ENCODE measurements at places on chromosomes 13 and 19. TPM values are rescaled to one million over a fixed set of nuclear protein-coding genes. Genes with fewer than 3 reads are reported as not detected.

Gene DACT3
- 2.0 TPM for total RNA-seq

GRCh38 chr13:21465710-21466160 is 6.6 kb upstream of the ZDHHC20 start:
- no peak overlapping the region for H3K4me3 ChIP-seq
- peak overlapping the region; percentile 4 for H3K27ac ChIP-seq
- DNase-seq = peak; percentile 50
- H3K27me3 ChIP-seq = no peaks in the 10 kb centered on the region

GRCh38 chr13:49711218-49711863 is 20.1 kb upstream of the EBPL start:
- no peaks in the 10 kb centered on the region for H3K27me3 ChIP-seq
- no peak for DNase-seq
- no peak overlapping the region for H3K4me3 ChIP-seq
- H3K4me1 ChIP-seq = no peaks in the 10 kb centered on the region
- H3K27ac ChIP-seq = no peak overlapping the region
- H3K36me3 ChIP-seq = peaks cover 27% of the 10 kb centered on the region

DNA sequence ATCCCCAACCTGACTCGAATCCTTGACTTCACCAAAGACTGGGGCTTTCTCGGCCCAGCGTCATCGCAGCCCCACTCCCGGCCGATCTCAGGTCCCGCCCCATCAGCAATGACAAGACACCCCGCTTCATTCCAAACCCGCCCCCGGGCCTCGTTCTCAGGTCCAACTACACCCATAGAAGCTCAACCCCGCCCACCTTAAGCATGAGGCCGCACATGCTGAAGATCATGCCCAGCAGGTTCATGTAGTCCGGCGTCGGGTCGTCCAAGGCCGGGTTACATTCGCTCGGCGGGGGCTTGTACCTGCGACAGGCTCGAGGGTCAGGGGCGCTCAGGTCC is 2.3 kb downstream of the WDR83 start:
- H3K27me3 ChIP-seq = no peaks in the 10 kb centered on the region
- H3K4me1 ChIP-seq = peaks cover 6% of the 10 kb centered on the region
- H3K27ac ChIP-seq = peak overlapping the region; percentile 99
- no peak for DNase-seq
- peak overlapping the region; percentile 95 for H3K4me3 ChIP-seq

Gene TNNT1
- total RNA-seq = 115 TPM

Gene SMIM44
- total RNA-seq = not detected

- no peak for DNase-seq
- H3K36me3 ChIP-seq = no peaks in the 10 kb centered on the region
- H3K4me3 ChIP-seq = no peak overlapping the region
- no peak overlapping the region for H3K27ac ChIP-seq
- no peaks in the 10 kb centered on the region for H3K27me3 ChIP-seq
- H3K4me1 ChIP-seq = no peaks in the 10 kb centered on the region
Measured at GRCh38 chr13:73092829-73093228, 34.0 kb downstream of the KLF5 start.

GRCh38 chr13:111423168-111423785 is 102.8 kb downstream of the TEX29 start:
- H3K4me1 ChIP-seq = no peaks in the 10 kb centered on the region
- no peak overlapping the region for H3K27ac ChIP-seq

Gene MEF2B
- total RNA-seq = 4.1 TPM

- H3K4me1 ChIP-seq = no peaks in the 10 kb centered on the region
- H3K36me3 ChIP-seq = no peaks in the 10 kb centered on the region
- DNase-seq = no peak
- no peak overlapping the region for H3K4me3 ChIP-seq
- H3K27me3 ChIP-seq = no peaks in the 10 kb centered on the region
Measured at GRCh38 chr13:76913898-76914297, 27.7 kb upstream of the KCTD12 start.

DNA sequence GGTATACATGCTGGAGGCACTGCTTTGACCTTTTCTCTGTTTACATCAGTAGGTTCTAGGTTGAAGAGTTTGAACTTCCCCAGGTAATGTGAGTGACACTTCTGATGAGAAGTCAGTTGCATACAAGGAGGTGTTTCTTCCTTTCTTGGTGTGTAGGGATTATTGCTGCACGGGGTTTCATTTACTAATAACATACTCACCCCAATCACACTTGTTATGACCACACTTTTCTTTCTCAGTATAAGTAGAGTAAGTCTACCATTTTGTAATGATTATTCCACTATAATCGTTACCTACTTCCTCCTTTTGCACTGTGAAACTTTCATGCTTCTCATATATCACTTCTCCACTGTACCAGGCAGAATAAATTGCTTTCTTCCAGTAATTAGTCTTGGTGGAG is 138.0 kb downstream of the TNFSF13B start:
- DNase-seq = no peak
- H3K4me1 ChIP-seq = no peaks in the 10 kb centered on the region
- H3K36me3 ChIP-seq = no peaks in the 10 kb centered on the region
- no peaks in the 10 kb centered on the region for H3K27me3 ChIP-seq

GRCh38 chr19:17847538-17848366 is at the start of gene JAK3:
JAK3 (minus strand) TSS chr19:17847982; CDS start chr19:17844417, 3,565 bp downstream.
- DNase-seq = peak; percentile 75
- H3K4me3 ChIP-seq = no peak within 1 kb of the TSS
- H3K36me3 ChIP-seq = no peaks in the 10 kb centered on the region
- H3K4me1 ChIP-seq = no peaks in the 10 kb centered on the region

Gene VAV1
- total RNA-seq = 0.22 TPM

GRCh38 chr13:62309904-62310303 is 894.3 kb upstream of the PCDH20 start:
- no peaks in the 10 kb centered on the region for H3K36me3 ChIP-seq
- peaks cover 9% of the 10 kb centered on the region for H3K4me1 ChIP-seq
- DNase-seq = no peak
- H3K4me3 ChIP-seq = no peak overlapping the region
- H3K27ac ChIP-seq = no peak overlapping the region
- H3K27me3 ChIP-seq = no peaks in the 10 kb centered on the region

- peaks cover 5% of the 10 kb centered on the region for H3K27me3 ChIP-seq
- H3K36me3 ChIP-seq = no peaks in the 10 kb centered on the region
- H3K4me3 ChIP-seq = no peak overlapping the region
- no peak overlapping the region for H3K27ac ChIP-seq
- peaks cover 12% of the 10 kb centered on the region for H3K4me1 ChIP-seq
Measured at GRCh38 chr13:50990818-50991506, 81.4 kb downstream of the RNASEH2B start.

DNA sequence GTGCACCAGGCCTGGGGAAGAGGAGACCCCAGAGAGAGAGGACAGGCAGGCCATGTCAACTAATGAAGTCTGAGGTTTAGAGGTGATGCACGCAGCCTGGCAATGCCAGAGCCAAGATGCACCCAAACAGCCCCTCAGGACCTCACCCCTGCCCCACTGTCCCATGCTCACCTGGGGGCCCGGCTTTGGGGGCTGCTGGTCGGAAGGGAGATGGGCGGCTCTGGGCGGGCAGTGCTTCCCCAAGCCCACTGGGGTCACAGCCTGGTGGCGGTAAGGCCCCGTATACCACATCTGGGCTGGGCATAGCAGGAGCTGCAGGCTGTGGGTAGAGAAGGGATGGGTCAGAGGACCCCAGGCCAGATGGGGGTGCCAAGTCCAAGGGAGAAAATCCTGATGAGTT is 8.6 kb upstream of the TMEM161A start:
- H3K27ac ChIP-seq = no peak overlapping the region
- no peaks in the 10 kb centered on the region for H3K4me1 ChIP-seq
- H3K4me3 ChIP-seq = no peak overlapping the region
- H3K27me3 ChIP-seq = no peaks in the 10 kb centered on the region

DNA sequence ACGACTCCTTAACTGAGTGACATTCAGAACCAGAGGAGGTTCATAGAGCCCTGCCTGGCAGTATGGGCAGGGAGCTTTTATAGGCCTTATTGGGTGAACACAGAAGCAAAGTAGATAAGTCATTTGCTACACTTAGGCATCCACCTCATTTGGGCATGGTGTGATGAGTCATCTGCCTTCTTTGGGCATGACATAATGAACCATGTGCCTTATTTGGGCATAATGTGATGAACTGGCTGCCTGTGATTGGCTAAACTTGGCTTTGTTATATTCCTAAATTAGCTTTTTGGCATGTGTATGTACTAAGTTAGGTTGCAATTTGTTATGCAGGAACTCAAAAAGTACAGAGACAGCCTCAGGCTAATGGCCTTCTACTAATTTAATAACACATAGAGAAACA is 2210.2 kb upstream of the PCDH20 start:
- no peak overlapping the region for H3K27ac ChIP-seq
- H3K4me3 ChIP-seq = no peak overlapping the region
- no peaks in the 10 kb centered on the region for H3K36me3 ChIP-seq
- DNase-seq = no peak
- no peaks in the 10 kb centered on the region for H3K27me3 ChIP-seq

DNA sequence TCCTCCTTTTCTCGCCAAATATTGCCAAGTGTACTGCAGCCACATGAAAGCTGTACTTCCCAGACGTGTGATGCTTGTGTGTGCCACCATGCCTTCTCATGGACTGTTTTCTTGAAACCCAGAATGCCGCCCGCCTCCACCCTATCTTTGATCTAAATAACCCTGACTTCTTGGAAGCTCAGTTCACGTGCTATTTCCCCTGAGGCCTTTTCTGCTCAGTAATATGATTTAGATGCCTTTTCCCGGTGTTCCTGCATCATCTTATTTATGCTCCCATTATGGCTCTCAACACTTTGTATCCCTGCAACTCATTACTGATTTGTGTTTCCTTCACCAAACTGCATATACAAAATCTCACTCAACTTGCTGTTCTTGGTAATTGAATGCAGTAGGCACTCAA is 116.1 kb downstream of the USP12 start:
- H3K36me3 ChIP-seq = no peaks in the 10 kb centered on the region
- no peak overlapping the region for H3K27ac ChIP-seq
- DNase-seq = no peak
- H3K27me3 ChIP-seq = no peaks in the 10 kb centered on the region

Gene OR4F17
- 0.30 TPM for total RNA-seq

DNA sequence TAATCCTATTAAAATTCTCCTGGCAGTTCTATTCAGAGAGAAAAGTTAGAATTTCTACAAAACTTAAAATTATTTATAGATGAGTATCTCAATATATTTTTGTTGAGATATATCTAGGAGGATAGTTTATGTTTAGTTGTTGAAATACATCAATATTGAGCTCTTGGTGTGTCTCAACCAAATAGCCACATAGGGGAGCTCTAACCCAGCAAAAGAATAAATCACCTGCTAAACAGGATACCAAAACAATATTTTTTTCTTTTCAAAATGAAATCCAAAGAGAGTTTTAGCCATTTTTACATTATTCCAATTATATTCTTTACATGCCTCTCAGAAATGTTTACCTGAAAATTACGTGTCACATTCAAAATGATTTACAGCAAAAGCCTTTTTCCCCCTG is 954.7 kb downstream of the SLITRK6 start:
- H3K36me3 ChIP-seq = no peaks in the 10 kb centered on the region
- H3K27me3 ChIP-seq = no peaks in the 10 kb centered on the region
- H3K4me3 ChIP-seq = no peak overlapping the region
- no peaks in the 10 kb centered on the region for H3K4me1 ChIP-seq
- no peak overlapping the region for H3K27ac ChIP-seq

- no peak for DNase-seq
- H3K4me1 ChIP-seq = peaks cover 7% of the 10 kb centered on the region
- no peaks in the 10 kb centered on the region for H3K27me3 ChIP-seq
- H3K27ac ChIP-seq = no peak overlapping the region
Measured at GRCh38 chr19:34504809-34505291, 23.3 kb downstream of the WTIP start.

- H3K36me3 ChIP-seq = no peaks in the 10 kb centered on the region
- no peak overlapping the region for H3K27ac ChIP-seq
- 0 out of 2 replicates have a peak, but pooled peaks cover 7% of the 10 kb centered on the region for H3K4me1 ChIP-seq
- DNase-seq = no peak
- H3K27me3 ChIP-seq = no peaks in the 10 kb centered on the region
Measured at GRCh38 chr19:47098608-47099007, 15.0 kb downstream of the ZC3H4 start.

Gene MISP
- 0.54 TPM for total RNA-seq

DNA sequence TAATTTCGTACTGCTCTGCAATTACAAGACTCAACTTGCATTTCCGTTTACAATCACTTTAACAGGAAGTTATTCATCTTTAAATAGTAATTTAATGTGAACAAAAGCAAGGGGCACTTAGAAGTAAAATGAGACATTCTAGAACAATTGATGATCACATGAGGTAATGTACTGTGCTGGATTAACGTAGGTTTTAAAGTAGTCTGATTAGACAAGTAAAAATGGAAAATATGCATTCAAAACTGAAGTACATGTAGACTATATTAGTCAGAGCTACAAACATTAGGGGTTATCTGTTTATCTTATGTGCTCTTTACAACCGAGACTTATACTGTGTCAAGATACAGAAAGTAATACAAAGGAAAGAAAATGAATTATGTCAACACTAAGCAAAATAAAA is 1528.0 kb downstream of the SLITRK5 start:
- no peaks in the 10 kb centered on the region for H3K4me1 ChIP-seq
- H3K27me3 ChIP-seq = no peaks in the 10 kb centered on the region
- DNase-seq = no peak
- no peak overlapping the region for H3K4me3 ChIP-seq

- no peaks in the 10 kb centered on the region for H3K27me3 ChIP-seq
- no peak overlapping the region for H3K4me3 ChIP-seq
- DNase-seq = no peak
- H3K27ac ChIP-seq = no peak overlapping the region
- H3K4me1 ChIP-seq = no peaks in the 10 kb centered on the region
- no peaks in the 10 kb centered on the region for H3K36me3 ChIP-seq
Measured at GRCh38 chr13:98668155-98668554, 84.3 kb downstream of the SLC15A1 start.

GRCh38 chr19:55591555-55591954 is 7.8 kb downstream of the FIZ1 start:
- H3K4me1 ChIP-seq = no peaks in the 10 kb centered on the region
- no peaks in the 10 kb centered on the region for H3K27me3 ChIP-seq
- peaks cover 9% of the 10 kb centered on the region for H3K36me3 ChIP-seq
- no peak overlapping the region for H3K27ac ChIP-seq
- H3K4me3 ChIP-seq = no peak overlapping the region
- DNase-seq = no peak

Gene CYP2A6
- total RNA-seq = not detected

DNA sequence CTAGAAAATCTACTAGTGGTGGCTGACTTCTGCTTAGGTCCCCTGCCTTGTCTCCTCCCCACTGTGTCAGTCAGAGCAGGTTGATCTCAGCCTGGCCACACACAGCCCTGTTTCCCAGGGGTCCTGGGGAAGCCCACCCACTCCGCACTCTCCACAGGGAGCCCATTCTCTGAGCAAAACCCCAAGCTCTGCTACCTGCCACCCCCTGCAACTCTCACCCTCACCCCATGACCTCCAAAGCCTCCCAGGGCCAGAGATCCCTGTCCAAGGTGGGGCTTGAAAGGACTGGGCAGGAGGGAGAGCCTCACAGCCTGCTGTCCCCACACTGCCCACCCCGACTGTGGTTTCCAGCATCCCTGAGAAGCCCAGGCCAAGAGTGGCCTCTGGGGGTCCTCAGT is 58.8 kb upstream of the ZNF536 start:
- H3K27me3 ChIP-seq = no peaks in the 10 kb centered on the region
- H3K4me1 ChIP-seq = no peaks in the 10 kb centered on the region
- H3K36me3 ChIP-seq = no peaks in the 10 kb centered on the region
- no peak overlapping the region for H3K27ac ChIP-seq
- no peak overlapping the region for H3K4me3 ChIP-seq
- no peak for DNase-seq

Measured in H1 (cell line).